ENCODE measurements at places on chromosomes 5 and 9.

DNA sequence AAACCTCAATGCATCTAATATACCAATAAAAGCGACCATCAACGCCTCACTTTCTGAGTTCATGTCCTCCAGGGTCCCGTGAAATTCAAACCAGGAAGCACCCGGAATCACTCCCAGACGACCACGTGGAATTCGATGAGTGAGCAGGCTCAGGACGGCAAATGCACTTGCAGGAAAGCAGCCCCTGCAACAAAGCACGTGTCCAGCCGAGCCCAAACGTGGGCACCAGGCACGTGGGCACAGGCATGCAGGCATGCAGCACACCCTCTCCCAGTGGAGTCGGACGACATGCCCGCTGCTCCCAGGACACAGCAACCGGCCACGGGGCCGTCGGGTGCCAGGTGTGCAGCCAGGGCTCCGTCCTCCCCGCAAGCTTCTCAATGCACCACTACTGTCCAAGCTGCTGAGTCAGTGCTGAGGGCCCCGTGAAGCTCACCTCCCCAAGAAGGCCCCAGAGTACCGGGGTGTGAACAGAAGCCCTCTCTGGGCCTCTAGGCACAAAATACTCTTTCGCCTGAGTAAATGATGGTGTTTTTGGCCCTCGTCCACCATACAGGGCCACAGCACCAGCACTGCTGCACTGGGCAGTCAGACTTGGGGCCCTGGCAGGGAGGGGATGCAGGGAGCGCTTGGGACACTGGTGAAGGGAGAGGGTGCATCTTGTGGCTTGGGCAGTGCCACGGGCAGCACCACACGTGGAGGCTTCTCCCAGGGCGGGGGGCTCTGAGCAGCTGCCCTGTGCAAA is 87.6 kb downstream of the VAV2 start:
- DNase-seq = no peak

DNA sequence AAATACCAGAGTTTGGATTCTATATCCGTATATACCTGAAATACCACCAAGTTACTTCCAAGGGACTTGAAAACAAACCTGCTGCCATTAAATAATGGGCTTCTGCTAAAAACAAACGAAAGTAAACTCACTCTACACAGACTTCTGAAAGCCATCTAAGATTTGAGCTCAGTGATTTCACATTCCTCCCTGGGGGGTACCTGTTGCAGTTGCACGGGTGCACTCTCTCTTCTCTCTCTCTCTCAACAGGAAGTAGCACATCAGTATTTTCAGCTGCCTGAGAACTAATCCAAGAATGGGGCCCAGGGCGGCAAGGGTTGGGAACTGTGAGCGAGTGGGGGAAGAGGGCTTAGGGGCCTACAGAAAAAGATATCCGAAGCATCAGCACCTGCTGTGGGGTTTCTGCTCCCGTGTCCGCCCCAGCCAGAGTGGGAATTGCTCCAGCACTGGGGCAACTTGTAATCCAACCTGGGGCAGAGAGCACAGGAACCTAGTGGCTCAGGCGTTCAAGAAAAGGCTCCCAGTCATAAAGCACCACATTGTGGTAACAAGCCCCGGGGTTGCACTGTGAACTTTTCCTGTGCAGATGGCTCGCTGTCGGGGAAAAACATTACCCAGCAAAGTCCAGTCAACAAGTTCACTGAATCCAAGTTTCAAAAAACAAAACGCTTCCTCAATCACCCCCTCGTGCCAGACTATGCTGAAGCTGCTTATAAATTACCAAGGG is 99.8 kb downstream of the EFNA5 start:
- peak; percentile 11 for DNase-seq

GRCh38 chr5:132370181-132370970 is 866 bp downstream of the SLC22A5 start:
- DNase-seq = no peak

- DNase-seq = no peak
Measured at GRCh38 chr5:141916522-141916921, 7.1 kb upstream of the DELE1 start.

- no peak for DNase-seq
Measured at GRCh38 chr5:154196281-154196680, 5.7 kb downstream of the GALNT10 start.

- no peak for DNase-seq
Measured at GRCh38 chr5:31844622-31845345, 205.9 kb downstream of the PDZD2 start.

- DNase-seq = no peak
Measured at GRCh38 chr5:106875591-106876297, 795.0 kb downstream of the EFNA5 start.

DNA sequence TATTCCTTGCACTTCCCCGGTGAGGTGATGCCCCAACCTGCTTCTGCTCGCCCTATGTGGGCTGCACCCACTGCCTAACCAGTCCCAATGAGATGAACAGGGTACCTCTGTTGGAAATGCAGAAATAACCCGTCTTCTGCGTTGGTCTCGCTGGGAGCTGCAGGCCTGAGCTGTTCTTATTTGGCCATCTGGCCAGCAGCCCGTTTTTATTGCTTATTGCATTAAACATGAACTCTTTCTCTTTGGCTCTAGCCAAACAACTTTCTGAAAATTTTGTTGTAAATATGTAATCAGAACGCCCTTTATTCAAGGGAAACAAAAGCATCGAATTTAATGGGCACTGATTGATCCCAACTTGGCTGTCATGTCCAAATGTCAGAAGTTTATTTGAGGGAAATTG is 124.7 kb upstream of the FTMT start:
- DNase-seq = no peak

DNA sequence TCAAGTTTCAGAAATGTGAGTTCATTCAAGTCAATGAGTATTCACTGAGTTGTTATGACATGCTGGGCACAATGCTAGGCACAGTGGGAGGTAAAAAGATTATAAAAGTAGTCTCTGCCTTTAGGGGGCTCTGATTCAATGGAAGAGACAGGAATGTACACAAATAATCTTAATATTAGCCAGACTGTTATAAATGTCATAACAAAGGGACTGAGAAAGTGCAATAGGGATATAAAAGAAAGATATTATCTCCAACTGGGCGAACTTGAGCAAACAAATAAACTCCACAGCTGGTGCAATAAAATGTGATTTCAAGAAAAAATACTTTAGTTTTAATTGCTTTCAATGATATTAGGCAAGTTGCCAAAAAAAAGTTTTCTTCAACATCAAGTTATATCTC is 755.2 kb downstream of the BRINP1 start:
- DNase-seq = no peak

DNA sequence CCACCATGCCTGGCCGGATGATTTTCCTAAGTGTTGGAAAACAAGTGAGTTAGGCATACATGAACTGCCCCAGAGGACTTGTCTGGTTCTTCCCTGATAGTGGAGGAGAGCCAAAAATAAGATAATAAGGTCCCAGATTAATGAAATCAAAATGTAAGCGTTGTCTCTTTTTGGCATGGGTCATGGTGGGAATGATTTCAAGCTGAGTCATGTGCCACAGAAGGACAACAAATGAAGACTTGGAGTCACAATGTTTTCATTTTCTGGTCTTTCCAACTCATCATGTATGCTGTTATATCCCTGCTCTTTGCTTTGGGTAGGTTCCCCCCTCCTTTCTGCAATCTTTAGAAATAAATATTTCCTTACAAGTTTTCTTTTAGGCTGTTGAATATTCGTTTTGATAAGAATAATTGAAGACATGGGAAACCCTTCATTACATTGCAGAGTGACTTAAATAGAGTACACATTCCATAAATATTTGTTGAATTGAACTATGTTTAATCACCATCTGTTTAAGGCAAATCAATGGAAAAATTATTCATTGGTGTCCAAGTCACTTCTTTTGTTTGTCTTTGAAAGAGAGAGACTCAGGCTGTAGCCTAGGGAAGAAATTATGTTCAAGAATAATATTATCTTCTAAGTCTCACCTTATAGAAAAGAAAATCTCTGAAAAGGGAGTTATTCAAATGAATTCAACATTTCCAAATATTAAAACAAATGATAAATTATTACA is 196.3 kb downstream of the CSNK1G3 start:
- no peak for DNase-seq

- DNase-seq = no peak
Measured at GRCh38 chr9:112896131-112896530, 5.5 kb upstream of the SLC46A2 start.

DNA sequence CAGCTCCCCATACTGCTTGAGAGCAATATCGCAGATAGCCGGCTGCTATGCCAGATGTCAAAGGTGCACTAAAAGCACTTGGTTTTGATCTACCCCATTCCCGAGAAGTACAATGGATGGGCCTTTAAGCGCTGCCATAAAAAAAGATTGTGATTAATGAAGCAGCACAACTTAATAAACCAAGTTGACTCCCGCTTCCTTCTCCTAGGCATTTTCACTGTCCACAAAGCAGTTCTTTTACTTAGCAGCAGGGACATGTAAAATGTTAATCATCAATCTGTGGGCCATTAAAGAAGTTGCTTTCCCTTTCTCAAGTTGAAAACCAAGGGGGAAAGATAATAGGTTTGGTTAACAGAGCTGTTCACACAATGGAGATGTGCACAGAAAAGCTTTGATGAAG is 176.4 kb downstream of the TRPM6 start:
- no peak for DNase-seq

DNA sequence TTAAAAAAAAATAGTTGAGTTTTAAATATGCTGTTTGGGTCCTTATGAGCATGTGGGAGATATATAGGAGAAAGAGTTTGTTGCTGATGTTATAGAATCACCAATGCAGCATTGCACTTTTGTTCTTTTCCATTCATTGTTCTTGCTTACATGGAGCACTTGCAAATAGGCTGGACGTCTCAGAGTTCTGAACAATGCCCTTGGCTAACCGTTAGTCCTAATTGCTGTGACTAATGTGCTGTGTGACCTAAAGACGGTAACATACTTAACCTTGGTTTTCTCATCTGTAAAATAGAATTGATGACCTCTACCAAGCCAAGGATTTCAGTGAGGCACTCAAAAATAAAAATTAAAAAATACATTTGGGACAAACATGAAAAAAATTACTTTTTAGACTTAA is 29.8 kb downstream of the PIK3R1 start:
- no peak for DNase-seq

DNA sequence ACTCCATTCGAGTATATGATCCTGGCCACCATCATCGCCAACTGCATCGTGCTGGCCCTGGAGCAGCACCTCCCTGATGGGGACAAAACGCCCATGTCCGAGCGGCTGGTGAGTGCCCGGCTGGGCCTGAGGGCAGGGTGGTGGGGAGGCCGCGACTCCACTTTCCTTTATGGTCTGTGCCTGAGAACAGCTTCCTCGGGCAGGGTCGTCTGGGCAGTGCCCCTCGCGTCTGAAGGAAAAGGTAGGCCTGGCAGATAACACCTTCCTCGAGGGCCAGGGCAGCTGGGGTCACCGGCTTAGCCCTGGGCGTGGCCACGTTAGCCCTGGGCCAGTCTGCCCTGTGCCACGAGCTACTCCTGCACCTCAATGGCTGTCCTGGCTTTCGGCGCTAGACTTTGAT is 1.5 kb downstream of the CACNA1B start:
- no peak for DNase-seq

DNA sequence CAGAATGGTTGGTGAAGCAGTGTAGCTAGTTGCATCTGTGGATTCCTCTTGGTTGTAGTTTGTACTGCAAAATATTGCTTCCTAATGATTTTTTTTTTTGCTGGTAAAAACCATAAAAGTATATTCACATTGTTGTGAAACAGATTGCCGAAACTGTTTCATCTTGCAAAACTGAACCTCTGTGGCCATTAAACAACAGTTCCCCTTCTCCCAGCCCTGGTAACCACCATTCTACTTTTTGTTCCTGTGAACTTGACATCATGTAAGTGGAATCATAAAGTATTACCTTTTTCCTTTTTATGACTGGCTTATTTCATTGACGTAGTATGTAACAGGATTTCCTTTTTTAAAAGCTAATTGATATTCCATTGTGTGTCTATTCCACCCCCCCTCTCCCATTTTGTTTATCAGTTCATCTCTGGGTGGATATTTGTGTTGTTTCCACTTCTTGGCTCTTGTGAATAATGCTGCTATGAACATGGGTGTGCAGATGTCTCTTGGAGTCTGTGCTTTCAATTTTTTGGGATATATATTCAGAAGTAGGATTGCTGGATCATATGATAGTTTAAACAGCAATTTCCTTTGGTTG is 11.8 kb downstream of the SUB1 start:
- DNase-seq = no peak

DNA sequence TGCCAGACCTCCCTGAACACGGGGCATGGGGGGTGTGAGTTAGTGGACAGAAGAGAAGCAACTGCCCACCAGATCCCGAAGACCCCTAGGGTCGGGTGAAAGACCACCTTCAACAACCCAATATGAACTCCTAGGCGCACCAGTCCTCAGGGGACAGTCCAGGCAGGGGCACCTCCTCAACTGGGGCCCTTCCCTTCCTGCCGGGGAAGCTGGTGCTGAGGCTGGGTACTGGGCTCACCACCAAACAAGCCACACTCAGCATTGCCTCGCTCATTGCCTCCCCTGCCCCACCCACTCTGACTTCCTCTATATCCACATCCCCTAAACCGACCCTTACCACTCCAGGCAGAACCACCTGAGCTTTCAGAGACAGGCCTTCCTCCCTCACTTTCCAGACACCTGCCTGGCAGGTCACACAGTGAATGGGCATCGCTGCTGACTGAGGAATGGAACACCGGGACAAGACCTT is 42.5 kb downstream of the SEMA4D start:
- DNase-seq = no peak

- DNase-seq = no peak
Measured at GRCh38 chr9:138028596-138028995, 151.0 kb downstream of the CACNA1B start.

DNA sequence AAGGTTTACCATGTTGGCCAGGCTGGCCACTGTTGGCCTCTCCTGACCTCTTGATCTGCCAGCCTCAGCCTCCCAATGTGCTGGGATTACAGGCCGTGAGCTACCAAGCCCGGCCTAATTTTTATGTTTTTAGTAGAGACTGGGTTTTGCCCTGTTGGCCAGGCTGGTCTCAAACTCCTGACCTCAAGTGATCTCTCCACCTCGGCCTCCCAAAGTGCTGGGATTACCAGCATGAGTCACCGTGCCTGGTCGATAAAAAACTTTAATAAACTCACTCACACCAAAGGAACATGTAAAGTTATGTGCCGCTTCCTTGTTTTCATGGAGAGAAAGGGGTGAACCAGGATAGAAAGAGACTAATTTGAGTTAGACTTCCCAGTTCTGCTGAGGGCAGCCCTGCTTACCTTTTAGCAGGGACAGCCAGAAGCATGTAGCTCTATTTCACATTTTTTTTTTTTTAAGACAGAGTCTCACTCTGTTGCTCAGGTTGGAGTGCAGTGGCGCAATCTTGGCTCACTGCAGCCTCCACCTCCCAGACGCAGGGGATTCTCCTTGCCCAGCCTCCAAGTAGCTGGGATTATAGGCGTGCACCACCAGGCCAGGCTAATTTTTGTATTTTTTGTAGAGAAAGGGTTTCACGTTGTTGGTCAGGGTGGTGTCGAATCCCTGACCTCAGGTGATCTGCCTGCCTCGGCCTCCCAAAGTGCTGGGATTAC is 11.4 kb upstream of the HAUS6 start:
- no peak for DNase-seq

GRCh38 chr5:139982157-139982974 is 60.7 kb downstream of the NRG2 start:
- no peak for DNase-seq

- DNase-seq = no peak
Measured at GRCh38 chr5:73176250-73176649, 3.3 kb downstream of the TMEM174 start.

Measured in NCI-H1436 (cell line).